Right lung (tissue), 10 donors: ENCODE measurements at places on chromosomes 5 and 9. TPM values are rescaled to one million over a fixed set of nuclear protein-coding genes. Genes with fewer than 3 reads are reported as not detected.

GRCh38 chr5:53568871-53569270 lies 8.4 kb downstream of the NDUFS4 start:
- no peak for DNase-seq

IER5L gene
- 13.5 TPM for polyA plus RNA-seq

DNA sequence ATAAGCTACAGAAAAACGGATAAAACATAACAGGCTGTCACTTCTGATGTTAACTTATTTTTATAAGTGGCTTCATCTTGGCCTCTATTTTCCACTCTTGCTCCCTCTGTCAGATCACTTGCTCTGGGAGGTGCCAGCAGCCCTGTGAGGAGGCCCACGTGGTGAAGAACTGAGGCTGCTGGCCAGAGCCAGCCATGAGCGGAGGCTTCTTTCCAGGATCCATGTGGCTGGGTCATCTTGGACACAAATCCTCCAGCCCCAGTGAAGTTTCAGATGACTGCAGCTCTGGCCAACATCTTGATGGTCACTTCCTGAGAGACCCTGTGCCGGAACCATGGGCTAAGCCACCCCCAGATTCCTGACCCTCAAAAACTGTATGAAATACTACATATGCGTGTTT lies 7.5 kb upstream of the CMBL start:
- no peak for DNase-seq

GRCh38 chr5:56264417-56265025 lies 31.4 kb upstream of the ANKRD55 start:
- no peak for DNase-seq

DNA sequence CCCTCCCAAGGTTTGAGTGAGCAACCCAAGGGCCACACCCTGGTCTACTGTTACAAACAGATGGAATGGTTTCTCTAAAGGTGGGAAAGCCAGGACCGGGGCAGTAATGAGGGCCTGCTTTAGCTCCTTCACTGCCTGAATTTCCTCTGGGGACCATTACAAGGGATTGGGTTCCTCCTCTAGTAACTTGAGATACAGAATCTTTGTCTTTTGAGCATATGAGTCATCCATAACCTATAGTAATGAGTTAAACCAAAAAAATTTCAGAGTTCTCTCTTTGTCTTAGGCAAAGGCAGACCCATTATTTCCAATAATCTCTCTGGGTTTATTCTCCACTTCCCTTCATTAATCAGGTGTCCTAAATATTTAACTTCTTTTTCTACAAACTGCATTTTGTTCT lies 618.8 kb downstream of the HINT1 start:
- DNase-seq, result no peak

FOXD4L3 gene
- not detected for polyA plus RNA-seq

DNA sequence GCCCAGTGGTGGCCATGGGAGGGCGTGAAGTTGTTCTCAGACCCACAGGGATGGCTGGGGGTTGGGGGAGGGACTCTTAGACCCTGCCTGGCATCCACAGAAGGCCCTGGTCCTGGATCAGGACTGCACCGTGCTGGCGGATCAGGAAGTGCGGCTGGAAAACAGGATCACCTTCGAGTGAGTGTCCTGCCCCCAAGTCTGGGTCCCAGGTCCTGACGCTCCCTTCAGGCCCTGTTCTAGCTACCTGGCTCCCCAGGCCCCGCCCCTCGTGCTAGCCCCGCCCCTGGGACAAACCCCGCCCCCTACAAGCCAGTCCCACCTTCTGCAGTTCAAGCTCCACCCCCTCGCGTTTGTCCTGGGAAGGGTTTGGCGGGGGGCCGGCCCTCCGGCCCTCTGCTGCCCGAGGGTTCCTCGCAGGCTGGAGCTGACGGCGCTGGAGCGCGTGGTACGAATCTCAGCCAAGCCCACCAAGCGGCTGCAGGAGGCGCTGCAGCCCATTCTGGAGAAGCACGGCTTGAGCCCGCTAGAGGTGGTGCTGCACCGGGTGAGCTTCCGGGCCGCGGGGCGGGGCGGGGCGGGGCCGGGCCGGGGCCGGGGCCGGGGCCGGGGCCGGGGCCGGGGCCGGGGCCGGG lies 12.9 kb downstream of the RGS14 start:
- DNase-seq, result peak; percentile 77

DNA sequence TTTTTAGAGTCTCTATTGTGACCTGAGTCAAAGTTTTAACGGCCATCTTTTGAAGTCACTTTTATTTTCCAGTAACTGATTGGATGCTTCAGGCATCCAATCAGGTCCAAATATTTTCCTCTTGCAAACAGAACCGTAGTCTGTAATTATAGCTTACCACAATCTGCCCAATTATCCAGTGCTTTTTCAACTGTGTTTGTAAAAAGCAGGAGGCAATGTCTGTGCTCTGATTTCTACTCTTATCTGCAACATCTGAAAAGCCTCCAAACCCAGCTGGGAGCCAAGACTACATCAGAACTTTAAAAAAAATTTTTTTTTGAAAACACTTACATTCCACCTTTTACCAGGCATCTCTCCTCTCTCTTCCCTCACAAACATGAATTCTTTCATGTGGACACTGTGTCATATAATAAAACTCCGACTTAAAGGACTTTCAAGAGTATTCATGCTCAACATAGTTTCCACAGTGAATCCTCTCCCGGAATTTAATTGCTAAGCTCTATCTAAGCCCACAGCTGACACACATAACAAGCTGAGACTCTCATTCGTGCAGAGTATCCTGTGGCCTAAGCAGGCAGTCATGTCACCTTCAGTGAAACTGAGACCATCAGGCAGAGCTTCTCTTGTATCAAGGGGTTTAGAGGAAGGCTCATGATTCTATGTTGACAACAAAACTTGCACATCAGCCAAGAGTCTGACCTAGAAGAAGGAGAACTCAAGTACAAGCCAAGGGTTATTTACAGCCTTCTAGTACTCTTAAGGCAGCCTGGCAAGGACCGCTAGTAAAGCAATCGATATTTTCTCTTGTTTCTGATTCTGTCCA lies 272.7 kb downstream of the TLE1 start:
- peak; percentile 18 for DNase-seq

ACOT12 gene
- polyA plus RNA-seq, result 0.25 TPM

SOHLH1 gene
- polyA plus RNA-seq, result not detected

DNA sequence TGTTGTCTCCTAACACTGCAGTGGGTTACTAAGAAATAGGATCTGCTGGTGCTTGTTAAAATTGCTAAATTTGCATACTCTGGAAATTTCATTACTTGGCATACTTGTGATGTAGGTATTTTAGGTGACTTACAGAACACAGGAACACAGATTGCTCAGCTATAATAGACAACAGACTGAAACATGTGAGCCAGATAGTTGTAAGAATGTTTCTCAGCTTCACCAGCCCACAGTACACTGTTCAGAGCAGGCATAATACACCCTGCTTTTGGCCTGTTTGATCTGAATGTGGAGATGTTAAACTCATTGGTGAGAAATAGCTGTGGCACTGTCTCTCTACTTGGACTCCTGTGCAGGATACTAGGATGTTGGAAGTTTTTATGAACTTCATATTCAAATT lies 275.7 kb downstream of the CSNK1G3 start:
- no peak for DNase-seq

DNA sequence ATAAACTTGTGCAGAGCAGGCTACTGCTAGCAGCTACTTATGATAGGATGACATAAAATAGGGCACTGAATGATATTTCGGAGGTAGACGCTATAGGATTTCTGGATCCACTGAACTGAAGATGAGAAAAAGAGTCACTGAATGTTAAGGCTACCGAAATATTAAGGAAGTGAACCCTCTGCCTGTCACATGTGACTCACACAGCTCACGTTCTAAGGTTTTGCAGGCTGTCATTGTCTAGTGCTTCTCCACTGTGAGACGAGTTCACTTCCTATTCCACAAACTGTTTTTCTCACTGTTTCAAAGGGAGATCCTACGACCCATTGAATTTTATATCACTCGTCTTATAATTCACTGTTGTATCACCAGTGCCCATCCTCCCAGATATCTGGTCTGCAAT lies 100.8 kb downstream of the CTNND2 start:
- no peak for DNase-seq

DNA sequence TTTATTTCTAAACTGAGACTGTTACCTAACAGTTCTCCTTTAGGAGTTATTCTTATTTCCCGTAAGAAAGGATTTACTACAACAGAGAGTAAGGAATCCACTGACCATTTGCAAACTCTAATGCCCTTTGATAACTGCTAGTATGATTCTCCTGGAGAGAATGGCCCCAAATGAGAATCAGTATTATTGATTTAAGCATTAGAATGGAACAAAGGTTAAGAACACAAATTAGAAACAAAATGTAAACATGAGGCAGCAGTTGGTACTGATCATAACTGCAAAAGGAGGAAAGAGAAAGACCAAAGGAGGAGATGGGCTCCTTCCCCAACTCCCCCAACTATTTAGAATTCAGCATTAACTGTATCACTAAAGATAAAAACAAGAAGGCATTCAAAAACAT lies 30.7 kb downstream of the PSIP1 start:
- DNase-seq, result no peak
